ENCODE measurements at places on chromosomes 5 and 9. TPM values are rescaled to one million over a fixed set of nuclear protein-coding genes. Genes with fewer than 3 reads are reported as not detected.

DNA sequence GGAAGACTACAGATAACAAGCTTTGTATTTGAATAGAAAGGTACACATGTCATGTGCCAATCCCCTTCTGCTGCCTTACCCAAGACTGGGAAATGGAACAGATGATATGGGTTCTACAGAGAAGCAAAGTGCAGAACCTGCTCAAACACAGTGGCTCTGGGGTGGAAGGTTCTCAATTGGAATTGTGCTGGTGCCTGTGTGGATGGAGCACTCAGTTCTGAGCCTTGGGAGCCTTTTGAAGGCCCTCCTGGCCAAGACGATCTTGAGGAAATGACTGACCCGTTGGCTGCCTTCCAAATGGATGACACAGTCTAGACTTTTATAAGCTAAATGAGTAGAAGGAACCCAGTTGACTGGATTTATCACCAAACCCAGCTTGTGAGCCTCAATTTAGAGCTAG, 4.2 kb upstream of the PRSS3 start:
- no peak for DNase-seq

DNA sequence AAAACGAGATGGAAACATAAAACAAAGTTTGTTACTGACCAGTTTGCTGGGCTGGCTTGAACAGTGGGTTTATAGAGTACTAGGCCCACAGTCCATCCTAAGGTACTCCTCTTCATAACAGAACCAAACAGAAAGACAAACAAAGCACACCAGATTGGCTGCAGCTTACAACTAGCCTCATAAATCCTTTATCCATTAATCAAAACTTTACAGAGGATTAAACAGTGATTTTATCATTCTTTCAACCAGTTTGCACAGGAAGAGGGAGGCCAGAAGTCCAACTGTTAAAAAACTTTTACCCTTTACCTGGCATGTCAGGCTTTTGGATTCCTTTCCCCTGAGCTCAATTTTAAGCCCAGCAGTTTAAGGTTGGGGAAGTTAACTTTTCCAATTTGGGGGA, 1467.6 kb downstream of the MAT2B start:
- no peak for DNase-seq

Gene CATSPER3
- polyA plus RNA-seq: 0.89 TPM

Gene SWI5
- polyA plus RNA-seq: 30.3 TPM

- no peak for DNase-seq
Observed at GRCh38 chr9:135586601-135587109, 25.1 kb downstream of the PAEP start.

- no peak for DNase-seq
Observed at GRCh38 chr9:99345451-99345850, 123.4 kb downstream of the SEC61B start.

DNA sequence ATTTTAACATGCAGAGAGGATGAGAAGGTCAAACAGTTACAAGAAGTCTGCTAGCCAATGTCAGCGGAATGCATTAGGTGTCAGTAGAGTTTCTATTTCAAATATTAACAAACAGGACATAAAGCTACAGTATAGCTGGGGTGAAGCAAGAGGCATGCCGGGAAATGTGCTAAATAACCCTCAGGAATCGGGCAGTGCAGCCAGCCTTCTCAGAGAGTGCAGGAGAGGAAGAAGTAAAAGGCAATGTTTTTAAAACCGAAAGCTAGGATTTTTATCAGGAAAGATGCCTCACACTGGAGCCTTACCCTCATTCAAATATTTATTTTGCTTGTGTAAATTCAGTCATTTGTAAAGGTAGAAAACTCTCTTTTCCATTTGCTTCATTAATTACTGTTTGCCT, 59.1 kb upstream of the SH3GL2 start:
- DNase-seq: no peak

DNA sequence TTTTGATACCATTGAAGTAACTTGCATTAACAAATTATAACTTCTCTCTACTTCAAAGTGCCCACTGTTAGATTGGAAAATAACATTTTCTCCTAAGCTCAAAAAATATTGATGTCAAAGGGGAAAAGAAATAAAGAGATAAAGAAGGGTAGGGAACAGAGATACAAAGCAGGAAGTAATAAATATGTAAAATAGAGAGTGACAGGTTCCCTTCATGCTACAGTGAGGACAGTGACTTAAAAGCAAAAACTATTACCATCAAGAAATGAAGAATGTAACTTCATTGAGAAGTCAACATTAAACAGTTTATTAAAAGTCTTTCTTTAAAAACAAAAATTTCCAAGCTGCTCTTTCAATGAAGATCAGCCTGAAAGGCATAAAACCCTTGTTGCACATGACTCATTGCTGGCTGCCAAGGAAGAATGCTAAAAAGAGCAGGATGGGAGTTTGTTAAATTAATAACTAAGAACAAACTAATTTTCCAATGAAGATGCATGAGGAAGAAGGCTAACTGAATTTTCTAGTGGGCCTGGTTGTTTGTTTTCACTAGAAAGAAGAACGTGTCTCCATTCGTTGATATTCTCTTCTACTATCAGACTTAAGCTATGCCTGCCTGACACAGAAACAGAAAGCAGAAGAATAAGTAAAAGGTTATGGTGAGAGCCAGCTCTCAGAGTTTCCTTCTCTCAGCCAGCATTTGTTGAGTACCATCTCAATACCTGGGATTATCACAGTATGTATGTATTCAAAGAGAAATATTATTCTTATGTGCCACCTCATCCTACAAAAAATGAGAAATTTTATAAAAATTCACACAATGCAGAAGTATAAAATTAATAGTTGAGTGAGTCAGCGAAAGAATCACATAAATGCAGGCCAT, 197.8 kb upstream of the NREP start:
- no peak for DNase-seq

- DNase-seq: no peak
Observed at GRCh38 chr9:77018969-77019235, 553 bp upstream of the FOXB2 start.

Gene SPRY4
- polyA plus RNA-seq: 33.6 TPM

Gene SCGB3A2
- polyA plus RNA-seq: 0.41 TPM

DNA sequence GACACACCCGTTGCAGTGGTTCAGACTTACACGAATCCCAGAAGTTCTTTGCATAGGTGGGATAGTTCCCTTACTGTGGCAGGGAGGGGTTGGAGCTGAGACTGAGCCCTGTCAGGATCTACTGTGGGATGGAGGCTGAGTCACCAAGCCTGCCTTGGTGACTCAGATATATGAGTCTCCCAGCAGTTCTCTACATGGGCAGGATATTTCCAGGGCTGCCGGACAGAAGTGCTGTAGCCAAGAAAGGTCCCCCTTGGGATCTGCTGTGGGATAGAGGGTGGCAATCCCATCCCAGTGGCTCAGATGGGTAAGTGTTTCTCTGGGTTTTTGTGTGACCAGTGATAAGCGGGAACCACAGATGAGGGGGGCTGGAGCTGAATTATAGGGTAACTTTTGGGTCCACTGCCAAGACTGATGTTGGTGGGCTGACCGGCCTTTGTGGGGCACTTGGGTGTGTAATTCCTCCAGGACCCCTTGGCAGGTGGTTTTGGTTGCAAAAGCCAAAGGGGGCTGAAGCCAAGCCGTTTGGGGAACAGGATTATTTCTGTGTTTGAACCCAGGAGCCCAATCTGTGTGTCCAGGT, 18.7 kb downstream of the XRCC4 start:
- no peak for DNase-seq

GRCh38 chr5:44891116-44891515, 82.4 kb downstream of the MRPS30 start:
- DNase-seq: no peak

DNA sequence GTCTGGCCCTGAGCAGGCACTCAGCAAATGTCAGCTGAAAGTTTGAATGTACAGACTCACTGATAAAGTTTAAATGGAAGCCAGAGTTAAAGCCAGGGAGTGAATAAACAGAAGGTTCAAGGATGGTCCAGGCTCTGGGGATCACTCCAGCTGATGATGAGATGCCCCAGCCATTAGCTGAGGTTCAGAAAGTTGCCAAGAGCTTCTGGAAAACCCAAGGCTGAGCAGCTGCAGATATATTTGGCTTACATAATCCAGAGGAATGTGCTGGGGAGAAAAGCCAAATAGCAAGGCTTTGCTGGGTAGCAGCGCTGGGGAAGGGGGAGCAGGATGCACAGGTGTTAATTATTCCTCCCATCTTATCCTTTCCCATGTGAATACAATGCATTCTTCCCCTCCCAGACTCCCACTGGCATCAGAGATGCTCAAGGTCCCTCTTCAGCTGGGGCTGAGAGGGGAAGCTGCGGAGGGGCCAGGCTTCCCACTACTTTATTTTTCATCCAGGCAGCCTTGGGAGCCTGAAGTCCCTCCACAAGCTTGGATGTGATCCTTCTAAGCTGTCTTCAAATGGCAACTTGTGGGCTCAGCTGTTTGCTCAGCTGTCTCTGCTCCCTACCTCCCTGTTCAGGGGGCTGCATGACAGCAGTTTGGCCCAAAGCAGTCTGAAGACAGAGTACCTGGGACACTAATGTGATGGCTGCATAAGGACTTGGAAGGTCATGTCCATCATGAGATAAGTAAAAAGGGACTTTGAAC, 341.2 kb downstream of the TRIM32 start:
- no peak for DNase-seq

GRCh38 chr9:91382298-91382697, 20.6 kb upstream of the AUH start:
- no peak for DNase-seq

Gene CWC27
- 46.3 TPM for polyA plus RNA-seq

Gene AQP7
- polyA plus RNA-seq: 19.9 TPM

- DNase-seq: no peak
Observed at GRCh38 chr9:117612317-117612716, 91.9 kb upstream of the TLR4 start.

- DNase-seq: no peak
Observed at GRCh38 chr9:113533335-113534225, 70.1 kb downstream of the RGS3 start.

DNA sequence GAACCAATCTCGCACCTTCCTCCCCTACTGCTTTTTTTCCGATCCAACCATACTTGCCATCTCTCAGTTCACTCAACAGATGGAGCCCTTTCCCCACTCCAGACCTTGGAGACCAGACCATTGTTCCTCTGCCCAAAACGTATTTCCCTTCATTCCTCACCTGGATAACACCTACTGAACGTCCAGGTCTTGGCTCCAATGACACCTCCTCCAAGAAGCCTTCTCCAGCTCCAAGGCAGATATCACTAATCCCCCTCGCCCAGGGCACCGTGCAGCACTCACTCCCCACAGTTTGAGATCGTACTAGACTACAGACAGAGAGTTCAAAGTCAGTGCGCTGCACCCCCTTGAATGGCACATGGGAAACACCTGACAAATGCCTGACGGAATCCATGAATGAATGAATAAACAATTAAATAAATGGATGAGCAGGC, 47.1 kb upstream of the AKNA start:
- DNase-seq: no peak

Gene SHISAL2B
- polyA plus RNA-seq: not detected

Gene SPINK6
- polyA plus RNA-seq: not detected

- no peak for DNase-seq
Observed at GRCh38 chr9:15182730-15183129, 124.3 kb downstream of the TTC39B start.

GRCh38 chr9:22030101-22030598, 21.0 kb upstream of the CDKN2B start:
- DNase-seq: no peak

Gene LTC4S
- 6.8 TPM for polyA plus RNA-seq

- no peak for DNase-seq
Observed at GRCh38 chr9:8078641-8079140, 279.1 kb upstream of the DMAC1 start.

Gene PCSK1
- 0.21 TPM for polyA plus RNA-seq

DNA sequence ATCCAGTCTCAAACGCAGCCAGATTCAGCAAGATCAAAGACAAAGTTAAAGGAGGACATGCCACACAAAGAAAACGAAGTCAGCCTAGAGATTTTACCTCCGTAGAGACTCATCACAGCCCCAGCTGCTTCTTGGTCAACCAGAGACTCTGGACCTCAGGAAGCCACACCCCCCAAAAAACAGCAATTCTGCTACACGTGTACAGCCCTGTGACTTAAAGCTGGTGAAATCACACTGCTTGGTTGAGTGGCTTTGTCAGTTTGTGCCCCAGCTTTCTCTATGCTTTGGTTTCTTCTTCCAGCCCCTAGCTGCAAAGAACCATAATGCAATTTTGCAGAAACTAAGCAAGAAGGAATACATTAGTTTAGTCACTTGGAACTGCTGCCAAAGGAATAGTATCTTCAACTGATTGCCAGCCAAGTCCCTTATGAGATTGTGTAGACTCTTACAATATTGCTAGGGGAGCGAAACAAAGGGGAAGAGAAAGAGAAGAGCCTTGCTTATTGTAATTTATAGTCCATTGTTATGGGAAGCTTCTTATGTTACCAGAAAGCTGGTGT, 158.8 kb upstream of the ZNF462 start:
- no peak for DNase-seq

Gene SPINK14
- not detected for polyA plus RNA-seq

DNA sequence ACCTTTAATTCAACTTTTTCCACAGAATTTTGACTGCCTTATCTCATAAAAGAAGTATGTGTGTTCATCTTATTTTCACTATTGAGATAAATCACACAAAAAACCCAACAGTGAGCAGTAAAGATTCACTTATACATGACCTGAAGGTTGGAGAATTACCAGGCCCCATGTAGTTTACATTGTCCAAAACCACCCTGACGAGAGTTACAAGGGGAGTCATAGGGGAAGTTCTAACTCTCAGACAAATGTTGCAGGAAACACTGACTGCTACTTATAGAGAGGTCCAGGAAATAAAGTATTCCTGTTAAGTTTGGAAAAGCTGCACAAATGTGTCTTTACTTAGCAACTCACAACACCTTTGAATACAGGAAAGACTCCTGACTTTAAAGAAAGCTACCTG, 14.1 kb downstream of the SPATA9 start:
- DNase-seq: no peak

DNA sequence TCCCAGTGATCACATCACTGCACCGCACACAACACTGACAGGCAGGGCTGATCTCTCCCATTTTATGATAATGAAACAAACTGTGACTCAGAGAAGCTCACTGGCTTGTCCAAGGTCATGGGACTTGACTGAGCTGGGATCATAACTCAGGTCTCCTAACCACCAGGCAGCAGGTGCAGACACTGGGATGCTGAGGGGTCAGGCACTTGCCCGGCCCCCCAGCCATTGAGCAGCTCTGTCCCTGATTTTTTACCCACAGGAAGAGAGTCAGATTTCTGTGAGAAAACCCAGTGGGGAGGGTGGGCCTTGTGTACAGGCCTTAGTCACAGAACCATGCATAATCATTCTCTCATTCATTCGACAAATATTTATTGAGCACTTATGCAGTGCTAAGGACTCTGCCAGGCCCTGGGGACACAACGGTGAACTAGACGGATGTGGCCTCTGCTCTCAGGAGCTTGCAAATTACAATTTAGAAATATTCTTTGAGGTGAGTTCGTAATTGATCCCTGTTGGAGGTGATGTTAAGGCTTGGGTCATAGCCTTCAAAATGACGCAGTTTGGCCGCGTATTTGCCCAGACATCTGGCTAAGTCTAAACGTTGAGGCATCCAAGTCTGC, 54.5 kb upstream of the TGFBR1 start:
- no peak for DNase-seq

GRCh38 chr5:2133080-2133479, 250.4 kb upstream of the IRX4 start:
- DNase-seq: no peak

DNA sequence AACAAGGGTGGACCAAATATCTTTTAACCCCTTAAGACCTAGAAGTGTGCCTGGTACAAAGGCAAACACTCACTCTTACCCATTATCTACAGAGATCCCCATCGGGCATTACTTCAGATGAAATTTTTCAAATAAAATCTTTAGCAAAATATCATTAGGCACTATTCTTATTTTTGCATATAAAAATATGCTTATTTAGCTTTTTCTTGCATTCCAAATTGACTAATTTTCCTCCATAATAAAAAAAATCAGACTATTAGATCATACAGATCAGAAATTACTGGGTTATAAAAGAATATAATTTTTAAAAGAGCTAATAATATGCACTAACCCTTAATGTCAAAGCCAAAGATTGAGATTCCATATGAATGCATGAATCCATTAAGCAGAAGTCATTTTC, 178.7 kb upstream of the SLC30A5 start:
- no peak for DNase-seq
